ENCODE measurements at places on chromosomes 7 and 10.
A peak's percentile ranks its signal among the peaks of the same experiment; 100 is the strongest.

- DNase-seq = no peak
- no peak overlapping the region for H3K4me3 ChIP-seq
- no peaks in the 10 kb centered on the region for H3K36me3 ChIP-seq
- peaks cover 25% of the 10 kb centered on the region for H3K4me1 ChIP-seq
- H3K27ac ChIP-seq = no peak overlapping the region
Measured at GRCh38 chr10:124070666-124071065, 22.7 kb downstream of the CHST15 start.

DNA sequence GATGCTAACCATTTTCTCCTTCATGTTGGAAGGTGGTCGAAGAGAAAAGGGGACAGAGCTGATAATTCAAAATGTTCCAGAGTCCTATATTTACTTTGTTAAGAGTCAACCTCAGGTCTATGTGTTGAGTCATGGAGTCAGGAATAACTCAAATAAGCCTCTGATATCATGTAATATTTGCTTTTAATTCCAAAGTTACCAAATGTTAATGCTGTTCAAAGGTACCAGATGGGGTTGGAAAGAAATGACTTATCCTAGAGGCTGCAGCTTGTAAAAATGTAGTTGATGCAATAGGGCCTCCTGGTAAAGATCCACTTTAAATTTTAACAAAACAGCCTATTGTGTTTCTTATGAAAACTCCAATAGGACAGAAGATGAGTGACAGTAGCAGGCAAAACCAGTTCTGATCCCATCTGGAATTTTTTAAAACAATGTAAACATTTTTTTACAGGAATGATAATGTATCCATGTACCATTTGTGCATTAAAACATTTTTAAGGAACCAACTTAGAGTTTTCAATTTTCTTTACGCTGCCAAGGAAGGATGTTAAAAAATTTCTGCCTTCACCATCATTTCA lies 218.2 kb downstream of the ANK3 start:
- H3K27ac ChIP-seq = no peak overlapping the region
- no peaks in the 10 kb centered on the region for H3K36me3 ChIP-seq

GRCh38 chr10:130656187-130656575 lies 520.0 kb downstream of the GLRX3 start:
- H3K27ac ChIP-seq = no peak overlapping the region
- H3K4me1 ChIP-seq = no peaks in the 10 kb centered on the region

GRCh38 chr10:34494012-34494411 lies 321.1 kb downstream of the PARD3 start:
- no peak for DNase-seq
- H3K27me3 ChIP-seq = no peaks in the 10 kb centered on the region
- H3K4me1 ChIP-seq = no peaks in the 10 kb centered on the region
- no peak overlapping the region for H3K27ac ChIP-seq
- H3K36me3 ChIP-seq = no peaks in the 10 kb centered on the region
- no peak overlapping the region for H3K4me3 ChIP-seq

DNA sequence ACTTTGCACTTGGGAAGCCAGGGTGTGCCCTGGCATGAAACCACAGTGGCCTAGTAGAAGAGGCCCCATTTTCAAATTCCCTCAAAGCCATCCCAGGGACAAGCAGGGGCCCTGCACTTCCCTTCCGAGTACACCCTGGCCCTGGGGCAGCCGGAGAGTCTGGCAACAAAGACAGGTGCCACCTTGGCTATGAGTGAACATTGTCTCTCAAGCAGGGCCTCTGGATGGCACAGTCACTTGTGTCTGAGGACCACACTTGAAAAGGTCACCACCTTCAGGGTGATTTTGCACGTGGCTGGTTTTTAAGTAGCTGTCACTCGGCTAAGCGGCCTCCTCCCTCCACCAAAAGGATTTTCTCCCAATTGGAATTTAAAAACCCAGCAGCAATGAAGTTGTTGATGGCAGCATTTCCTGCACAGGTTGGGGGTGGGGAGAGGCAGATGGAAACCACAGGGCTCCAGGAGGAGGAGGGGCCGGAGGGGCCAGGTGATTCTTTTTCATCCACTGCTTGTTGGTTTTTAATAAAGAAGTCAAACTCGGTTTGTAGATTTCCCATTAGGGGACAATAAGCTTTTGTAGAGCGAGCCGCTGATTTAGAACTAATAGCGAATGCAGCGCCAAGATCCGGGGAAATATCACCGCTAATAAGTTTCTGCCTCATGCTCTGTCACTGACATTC lies 33.9 kb downstream of the C10orf105 start:
- H3K4me1 ChIP-seq = peaks cover 18% of the 10 kb centered on the region
- H3K27ac ChIP-seq = no peak overlapping the region

DNA sequence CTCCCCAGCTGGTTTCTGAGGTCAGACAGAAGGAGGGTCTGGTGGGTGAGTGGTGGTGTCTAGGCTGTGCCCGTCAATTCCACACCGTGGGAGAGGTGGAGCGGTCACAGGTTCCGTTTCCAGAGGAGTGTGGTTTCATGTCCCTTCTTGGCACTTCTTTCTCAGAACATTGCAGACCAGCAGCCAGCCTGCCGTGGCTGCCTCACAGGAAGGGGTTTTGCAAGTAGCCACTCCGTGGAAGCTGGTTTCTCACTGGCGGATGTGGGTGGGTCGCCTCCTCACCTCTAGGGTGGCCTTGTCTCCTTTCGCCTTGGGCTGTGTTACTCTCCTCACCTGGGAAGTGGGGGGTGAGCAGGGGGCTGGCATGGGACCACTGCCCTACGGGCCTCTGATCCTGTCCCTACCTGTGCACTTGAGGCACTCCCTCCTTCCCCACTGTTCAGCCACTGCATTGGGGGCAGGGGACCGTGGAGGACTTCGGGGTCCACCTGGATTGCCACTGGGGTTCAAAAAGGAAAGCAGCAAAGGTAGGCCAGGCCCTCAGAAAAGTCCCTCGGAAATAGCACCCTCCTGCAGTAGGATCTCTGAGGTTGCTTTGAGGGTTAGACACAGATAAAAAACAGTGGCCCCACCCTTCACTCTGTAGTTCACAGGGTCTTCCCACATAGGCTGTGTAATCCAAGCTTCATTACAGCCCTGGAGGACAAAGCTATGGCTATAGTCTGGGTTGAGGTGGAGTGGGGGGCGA lies 33.9 kb downstream of the TSPAN14 start:
- no peak overlapping the region for H3K4me3 ChIP-seq
- H3K4me1 ChIP-seq = peaks cover 30% of the 10 kb centered on the region
- DNase-seq = no peak
- H3K27me3 ChIP-seq = no peaks in the 10 kb centered on the region
- H3K27ac ChIP-seq = no peak overlapping the region

DNA sequence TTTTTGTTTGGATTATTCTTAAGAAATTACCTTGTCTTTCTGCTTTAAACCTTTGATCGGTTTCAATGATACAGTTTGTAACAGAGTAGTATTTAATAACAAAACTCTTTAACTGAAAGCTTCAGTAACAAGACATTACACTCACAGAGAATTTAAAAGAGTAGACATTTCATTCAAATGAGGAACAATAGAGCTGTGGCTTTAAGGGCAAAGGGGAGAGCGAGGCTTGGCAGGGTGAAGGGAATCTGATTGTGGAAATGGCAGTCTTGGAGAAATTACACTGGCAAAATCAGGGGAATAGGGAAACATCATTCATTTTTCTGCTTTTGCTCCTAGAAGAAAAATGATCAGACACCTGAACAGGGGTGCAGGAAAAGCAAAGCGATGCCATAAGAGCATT lies 5.1 kb upstream of the HIPK2 start:
- no peak overlapping the region for H3K4me3 ChIP-seq
- peaks cover 11% of the 10 kb centered on the region for H3K27me3 ChIP-seq
- no peak for DNase-seq
- no peak overlapping the region for H3K27ac ChIP-seq
- no peaks in the 10 kb centered on the region for H3K36me3 ChIP-seq

- no peaks in the 10 kb centered on the region for H3K36me3 ChIP-seq
- peaks cover 32% of the 10 kb centered on the region for H3K4me1 ChIP-seq
- peak; percentile 51 for DNase-seq
Measured at GRCh38 chr7:379456-380138, 89.6 kb downstream of the FOXL3 start.

DNA sequence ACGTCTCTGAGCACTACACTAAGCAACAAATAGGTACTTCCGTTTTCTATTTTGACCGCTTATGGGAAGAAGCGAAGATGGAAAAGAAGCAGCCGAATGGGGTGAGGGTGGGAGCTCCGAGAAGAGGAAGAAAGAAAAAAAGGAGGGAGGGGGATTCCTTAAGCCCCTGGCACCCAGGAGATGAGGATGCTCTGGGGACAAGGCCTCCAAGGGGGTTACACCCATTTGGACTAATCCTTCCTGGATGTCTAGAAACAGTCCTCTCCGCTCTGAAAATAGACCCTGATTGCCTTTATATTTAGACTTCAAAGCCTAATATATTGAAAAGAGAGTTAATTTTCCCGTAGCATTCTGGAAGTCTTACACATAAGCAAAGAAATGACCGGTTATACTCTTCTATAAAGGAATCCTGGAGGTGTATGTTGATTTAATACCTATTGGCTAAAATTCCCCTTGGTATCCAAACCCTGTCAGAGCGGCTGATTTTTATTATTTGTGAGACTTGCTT lies 676 bp upstream of the HTR7 start:
- DNase-seq = peak; percentile 37
- H3K4me1 ChIP-seq = peaks cover 10% of the 10 kb centered on the region
- H3K27me3 ChIP-seq = peaks cover 32% of the 10 kb centered on the region
- no peak overlapping the region for H3K27ac ChIP-seq
- H3K4me3 ChIP-seq = peak overlapping the region; percentile 53

DNA sequence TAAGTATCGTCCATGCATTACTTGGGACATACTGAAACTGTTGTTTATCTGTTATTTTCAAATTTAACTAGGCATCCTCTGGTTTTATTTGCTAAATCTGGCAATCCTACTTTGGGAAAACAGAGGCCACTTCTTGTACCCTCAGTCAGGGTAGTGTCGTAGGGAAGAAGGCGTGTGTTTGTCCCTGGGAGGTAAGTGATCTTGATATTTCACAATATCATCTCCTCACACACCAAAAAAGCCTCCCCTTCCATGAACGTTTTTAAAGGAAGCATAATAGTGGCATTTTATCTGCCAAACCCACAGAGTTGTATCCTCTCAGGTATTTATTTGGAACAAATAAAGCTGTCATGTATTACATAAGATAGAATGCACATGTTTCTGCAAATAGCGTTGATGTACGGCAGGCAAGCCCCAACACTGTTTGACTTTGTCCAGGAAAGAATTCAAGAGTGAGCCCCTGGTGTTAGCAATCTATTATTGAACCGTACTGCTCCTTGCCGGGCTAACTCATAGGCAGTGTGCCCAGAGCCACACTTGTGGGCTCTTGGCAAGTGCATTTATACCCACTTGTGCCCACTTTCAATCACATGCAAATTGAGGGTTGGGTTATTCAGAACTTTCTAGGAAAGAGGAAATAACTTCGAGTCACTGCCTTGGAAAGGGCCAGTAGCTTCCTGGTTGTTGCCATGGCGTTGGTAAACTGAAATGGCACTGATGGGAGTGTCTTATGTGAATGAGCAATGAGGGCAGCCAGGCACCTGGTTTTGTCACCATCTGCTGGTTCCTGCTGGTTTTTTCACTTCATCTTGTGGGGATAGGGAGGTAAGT lies 266.0 kb downstream of the USP6NL start:
- H3K4me1 ChIP-seq = peaks cover 2% of the 10 kb centered on the region
- H3K27ac ChIP-seq = no peak overlapping the region
- H3K36me3 ChIP-seq = no peaks in the 10 kb centered on the region
- no peaks in the 10 kb centered on the region for H3K27me3 ChIP-seq
- no peak overlapping the region for H3K4me3 ChIP-seq
- no peak for DNase-seq
